DND-41 (cell line): ENCODE measurements at places on chromosomes 5 and 9.

- DNase-seq, result no peak
These were observed 1.0 kb downstream of the GLDC start for GRCh38 chr9:6644346-6645104.

GRCh38 chr5:145949474-145949873 is 13.1 kb downstream of the SH3RF2 start:
- no peak for DNase-seq

GRCh38 chr9:79939819-79940218 is 368.1 kb downstream of the TLE4 start:
- DNase-seq, result no peak

GRCh38 chr5:123036391-123037103 is at the start of gene PPIC:
Gene PPIC, minus strand, starts transcription at chr5:123036725. Its CDS starts 100 bp downstream, at chr5:123036625.
- DNase-seq, result no peak

- peak; percentile 26 for DNase-seq
These were observed 84.1 kb upstream of the DMRT1 start for GRCh38 chr9:757246-757881.

DNA sequence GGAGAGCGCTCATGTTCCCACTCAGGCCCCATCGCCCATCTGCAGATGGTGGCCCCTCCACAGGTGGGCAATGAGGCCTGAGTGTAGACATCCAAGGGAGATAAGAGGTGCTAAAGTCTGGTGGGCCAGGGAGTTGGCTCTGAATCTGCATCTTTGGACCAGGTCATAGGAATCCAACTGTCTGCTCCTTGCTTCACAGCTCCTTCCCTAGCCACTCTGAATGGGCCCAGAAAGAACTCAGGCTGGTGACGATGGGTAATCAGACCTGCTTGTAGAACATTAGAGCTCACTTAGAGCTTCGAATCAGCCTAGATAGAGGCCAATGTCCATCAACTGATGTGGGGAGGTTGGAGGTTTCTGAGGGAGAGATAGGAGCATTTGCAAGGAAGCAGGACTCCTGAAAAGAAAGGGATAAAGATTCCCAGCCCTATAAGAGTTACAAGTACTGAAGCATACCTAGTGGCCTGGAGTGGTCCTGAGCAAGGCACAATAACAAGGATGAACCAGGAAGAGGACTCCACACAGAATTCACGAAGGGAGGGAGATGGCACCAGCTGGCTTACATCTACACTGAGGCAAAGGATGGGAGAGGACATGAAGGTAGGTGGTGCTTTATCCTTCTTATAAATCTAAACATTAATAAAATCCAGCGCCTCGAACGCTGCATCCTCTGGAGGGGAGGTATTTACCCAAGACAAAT is 132.8 kb upstream of the ALDH1B1 start:
- no peak for DNase-seq

DNA sequence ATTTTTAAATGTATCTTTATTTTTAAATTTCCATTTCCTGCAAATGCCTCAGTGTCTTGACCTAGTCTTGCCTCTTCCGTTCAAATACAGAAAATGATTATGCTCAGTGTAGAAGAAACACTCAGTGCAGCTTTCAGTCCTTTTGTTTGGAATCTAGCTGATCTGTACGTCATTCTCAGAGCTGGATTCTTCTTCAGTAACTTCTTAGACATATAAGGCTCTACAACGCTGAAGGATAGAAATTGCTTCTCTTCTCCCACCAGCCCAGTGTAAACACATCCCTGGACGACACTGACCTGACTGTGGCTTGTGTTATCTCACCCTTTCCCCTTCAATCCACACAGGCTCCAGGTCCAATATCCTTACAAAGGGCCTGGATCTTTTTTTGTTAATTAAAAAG is 3.2 kb upstream of the ALDH1B1 start:
- DNase-seq, result no peak

GRCh38 chr9:78213712-78214111 is 22.2 kb upstream of the CEP78 start:
- no peak for DNase-seq

GRCh38 chr9:26673261-26673660 is 219.3 kb downstream of the CAAP1 start:
- no peak for DNase-seq

GRCh38 chr5:124806026-124806372 is 59.6 kb upstream of the ZNF608 start:
- DNase-seq, result no peak

- DNase-seq, result no peak
These were observed 90.5 kb upstream of the DNAH5 start for GRCh38 chr5:14034963-14035362.

DNA sequence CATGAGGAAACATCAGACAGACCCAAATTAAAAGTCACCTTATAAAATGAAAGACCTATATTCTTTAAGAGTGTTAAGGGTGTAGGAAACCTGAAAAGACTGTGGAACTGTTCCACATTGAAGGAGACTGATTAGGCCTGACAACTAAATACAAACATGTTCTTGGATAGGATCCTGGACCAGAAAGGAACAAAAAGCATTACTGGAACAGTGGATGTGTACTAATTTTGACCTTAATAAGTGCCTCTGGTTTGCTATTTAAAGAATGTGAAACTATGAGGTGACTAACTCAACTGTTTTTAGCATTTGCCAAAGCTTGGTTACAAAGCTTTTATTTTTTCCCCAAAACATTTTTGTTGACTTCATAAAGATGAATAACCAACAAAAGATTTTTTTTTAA is 340.6 kb downstream of the CAAP1 start:
- DNase-seq, result no peak

DNA sequence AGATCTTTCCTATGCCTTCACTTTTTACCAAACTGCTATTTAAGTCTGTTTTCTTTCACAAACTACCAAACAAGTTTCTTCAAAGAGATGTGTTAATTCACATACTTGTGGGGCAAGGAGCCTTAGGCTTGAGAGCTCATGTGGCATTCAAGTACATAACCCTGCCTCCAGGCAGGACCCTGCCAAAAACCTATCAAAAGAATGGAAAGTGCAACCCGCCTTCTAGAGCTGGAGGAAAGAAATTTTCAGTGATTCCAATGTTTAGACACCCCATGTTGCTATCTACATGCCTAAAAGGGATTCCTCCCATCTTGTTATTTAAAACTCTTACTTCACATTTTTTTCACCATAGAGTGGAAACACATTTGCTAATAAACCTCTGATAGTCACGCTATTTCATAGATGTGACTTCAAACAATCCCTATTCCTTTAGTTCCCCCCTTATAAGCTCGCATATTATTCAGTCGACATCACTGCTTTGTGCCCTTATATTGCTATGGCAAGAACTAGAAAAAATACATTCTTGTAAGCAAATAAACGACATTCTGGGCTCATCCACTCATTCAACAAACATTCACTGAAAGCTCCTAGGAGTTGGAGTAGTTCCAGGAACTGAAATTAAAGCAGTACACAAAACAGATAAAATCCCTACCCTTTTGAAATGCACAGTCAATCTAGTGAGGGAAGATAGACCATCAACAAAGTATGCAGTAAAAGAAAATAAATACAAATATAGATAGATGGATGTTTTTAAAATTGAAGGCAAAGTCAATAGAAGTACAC is 518.1 kb downstream of the ELAVL2 start:
- DNase-seq, result no peak

- no peak for DNase-seq
These were observed 22.5 kb downstream of the LHFPL2 start for GRCh38 chr5:78626009-78626571.

GRCh38 chr5:179509239-179509638 is 41.1 kb upstream of the RUFY1 start:
- no peak for DNase-seq

- DNase-seq, result peak; percentile 42
These were observed 98.4 kb downstream of the FGF1 start for GRCh38 chr5:142587354-142587965.

DNA sequence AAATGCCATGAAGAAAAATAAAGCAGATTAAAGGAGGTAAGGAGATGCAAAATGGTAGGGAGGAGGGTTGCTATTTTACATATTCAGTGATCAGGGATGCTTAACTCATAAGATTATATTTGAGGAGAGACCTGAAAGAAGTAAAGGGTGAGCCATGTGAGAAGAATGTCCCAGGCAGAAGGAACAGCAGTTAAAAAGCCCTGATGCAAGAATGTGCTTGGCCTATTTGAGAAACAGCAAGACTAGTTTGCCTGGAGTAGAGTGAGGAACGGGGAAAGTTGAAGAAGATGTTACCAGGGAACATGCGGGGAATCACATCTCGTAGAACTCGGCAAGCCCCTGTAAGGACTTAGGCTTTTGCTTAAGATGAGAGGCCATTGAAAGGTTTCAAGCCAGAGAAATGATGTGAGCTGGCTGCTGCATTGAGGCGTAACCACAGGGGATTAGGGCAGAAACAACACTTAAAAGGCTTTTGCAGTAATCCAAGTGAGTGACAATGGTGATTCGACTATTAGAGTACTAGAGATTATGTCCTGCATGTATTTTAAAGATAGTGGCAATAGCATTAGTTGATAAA is 198.7 kb downstream of the VPS13A start:
- no peak for DNase-seq

- DNase-seq, result no peak
These were observed 29.1 kb downstream of the FGD3 start for GRCh38 chr9:92976431-92976830.

DNA sequence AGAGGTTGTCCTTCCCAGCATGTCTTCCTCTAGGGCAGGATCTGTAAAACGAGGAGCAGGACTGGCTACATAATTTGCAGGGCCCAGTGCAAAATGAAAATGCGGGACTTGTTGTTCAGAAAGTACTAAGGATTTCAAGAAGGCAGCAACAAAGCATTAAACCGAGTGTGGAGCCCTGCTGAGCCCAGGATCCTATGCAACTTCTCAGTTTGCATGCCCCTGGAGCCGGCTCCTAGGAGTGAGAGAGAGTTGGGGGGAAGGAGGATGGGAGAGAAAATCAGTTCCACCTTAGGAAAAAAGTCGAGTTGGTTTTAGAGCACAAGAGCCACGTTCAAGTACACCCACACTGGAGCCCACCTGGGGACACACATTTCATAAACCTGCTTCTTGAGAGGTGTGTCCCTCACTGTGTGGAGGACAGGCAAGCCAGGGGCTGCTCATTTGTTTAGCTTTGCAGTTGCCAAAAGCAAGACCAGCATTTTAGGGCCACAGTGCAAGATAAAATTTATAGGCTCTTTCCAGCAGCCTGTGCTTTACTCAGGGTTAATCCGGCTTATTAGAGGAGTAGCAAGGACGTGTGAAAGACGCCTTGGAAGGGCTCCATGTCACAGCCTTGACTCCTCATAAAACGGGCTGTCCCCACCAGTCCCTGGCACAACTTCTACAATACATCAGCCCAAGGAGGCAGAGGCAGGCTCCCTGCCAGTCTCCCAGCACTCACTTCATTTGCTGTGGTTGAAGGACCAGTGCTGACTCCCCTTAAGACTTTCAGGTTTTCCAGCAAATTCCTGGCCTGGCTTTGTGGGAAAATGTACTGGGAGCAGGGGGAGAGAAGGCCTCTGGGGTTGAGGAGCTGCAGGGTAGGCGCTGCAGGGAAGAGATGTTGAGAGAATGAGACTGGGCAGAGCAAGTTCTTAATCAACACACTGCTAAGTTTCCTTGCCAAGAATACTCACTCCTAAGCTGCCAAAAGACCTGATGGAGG is 159.7 kb upstream of the SEMA6A start:
- no peak for DNase-seq

GRCh38 chr5:137269274-137269673 is 229.9 kb downstream of the SPOCK1 start:
- no peak for DNase-seq

DNA sequence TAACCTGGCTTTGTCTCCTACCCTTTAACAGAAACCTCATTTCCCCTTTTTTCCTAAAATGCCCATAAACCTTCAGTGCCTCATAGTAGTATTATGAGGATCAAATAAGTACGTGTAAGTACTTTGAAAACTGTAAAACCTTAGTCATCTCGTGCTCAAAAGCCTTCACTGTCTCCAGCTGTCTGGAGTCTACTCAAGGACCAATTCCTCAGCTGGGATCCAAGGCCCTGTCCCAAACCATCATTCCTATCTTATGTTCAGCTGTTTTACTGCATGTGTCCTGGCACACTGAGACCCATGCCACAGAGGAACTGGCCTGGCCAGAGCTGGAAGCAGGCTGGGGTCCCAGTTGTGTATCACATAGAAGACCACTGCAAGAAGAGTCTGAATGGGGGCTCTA is 15.9 kb downstream of the ADAMTSL1 start:
- no peak for DNase-seq

DNA sequence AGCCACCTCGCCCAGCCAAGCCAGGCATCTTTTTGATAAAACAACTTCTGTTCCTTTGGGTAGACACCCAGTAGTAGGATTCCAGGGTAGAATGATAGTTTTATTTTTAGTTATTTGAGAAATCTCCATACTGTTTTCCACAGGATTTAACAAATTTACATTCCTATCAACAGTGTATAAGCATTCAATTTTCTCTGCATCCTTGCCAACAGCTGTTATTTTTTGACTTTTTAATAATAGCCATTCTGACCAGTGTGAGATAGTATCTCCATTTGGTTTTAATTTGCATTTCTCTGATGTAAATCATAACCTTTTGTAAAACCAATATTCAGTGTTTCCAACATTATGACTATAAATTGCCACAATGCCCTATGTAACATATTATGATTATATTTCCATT is 28.2 kb upstream of the CCNB1 start:
- no peak for DNase-seq

DNA sequence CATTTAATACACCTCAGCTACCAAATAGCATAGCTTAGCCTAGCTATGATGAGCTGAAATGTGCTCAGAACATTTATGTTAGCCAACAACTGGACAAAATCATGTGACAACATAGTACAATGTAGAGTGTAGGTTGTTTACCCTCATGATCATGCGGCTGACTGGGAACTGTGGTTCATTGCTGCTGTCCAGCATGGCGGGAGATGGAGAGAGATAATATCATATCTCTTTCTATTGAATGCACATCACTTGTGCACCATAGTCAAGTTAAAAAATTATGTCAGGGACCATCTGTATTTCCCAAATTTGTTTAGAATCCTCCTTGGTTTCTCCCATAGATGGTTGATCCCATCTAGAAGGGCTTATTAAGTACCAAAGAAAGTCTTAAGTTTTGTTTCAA is 151.1 kb upstream of the ELL2 start:
- no peak for DNase-seq

- no peak for DNase-seq
These were observed 38.3 kb downstream of the SAR1B start for GRCh38 chr5:134594336-134594735.

GRCh38 chr5:97499605-97500004 is 316.6 kb upstream of the RIOK2 start:
- no peak for DNase-seq

- no peak for DNase-seq
These were observed 457.4 kb upstream of the CDH18 start for GRCh38 chr5:20445326-20445860.

- no peak for DNase-seq
These were observed 90.8 kb upstream of the GNA14 start for GRCh38 chr9:77738932-77739331.

GRCh38 chr5:54093081-54093492 is 217.3 kb downstream of the ARL15 start:
- DNase-seq, result no peak

GRCh38 chr5:171855798-171856763 is 70.5 kb downstream of the SMIM23 start:
- DNase-seq, result peak; percentile 27

DNA sequence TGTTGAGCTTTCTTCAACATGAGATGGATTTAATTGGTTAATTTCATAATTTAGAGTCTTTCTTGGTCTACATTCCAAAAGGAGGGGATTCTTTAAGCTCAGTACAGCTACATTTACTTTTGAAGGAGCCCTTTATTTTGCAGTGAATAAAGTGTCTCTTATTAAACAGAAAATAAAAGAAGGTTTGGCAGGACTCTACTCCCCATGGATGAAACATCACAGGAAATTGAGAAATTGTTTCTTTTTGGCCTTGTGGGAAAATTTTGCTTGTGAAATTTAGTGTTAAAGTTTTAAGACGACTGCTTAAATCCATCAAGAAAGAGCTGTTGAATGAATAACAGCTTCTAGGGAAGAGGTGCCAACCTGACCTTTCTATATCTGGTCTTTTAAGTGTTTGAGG is 187.7 kb downstream of the NTRK2 start:
- DNase-seq, result no peak
